ENCODE measurements at places on chromosomes 5 and 9.
A peak's percentile ranks its signal among the peaks of the same experiment; 100 is the strongest.

GRCh38 chr9:18063856-18064390 is 410.0 kb upstream of the ADAMTSL1 start:
- no peak for DNase-seq

GRCh38 chr9:91972711-91973110 is 22.7 kb upstream of the ROR2 start:
- no peak for DNase-seq

GRCh38 chr9:121404906-121405305 is 34.9 kb upstream of the STOM start:
- DNase-seq = no peak

DNA sequence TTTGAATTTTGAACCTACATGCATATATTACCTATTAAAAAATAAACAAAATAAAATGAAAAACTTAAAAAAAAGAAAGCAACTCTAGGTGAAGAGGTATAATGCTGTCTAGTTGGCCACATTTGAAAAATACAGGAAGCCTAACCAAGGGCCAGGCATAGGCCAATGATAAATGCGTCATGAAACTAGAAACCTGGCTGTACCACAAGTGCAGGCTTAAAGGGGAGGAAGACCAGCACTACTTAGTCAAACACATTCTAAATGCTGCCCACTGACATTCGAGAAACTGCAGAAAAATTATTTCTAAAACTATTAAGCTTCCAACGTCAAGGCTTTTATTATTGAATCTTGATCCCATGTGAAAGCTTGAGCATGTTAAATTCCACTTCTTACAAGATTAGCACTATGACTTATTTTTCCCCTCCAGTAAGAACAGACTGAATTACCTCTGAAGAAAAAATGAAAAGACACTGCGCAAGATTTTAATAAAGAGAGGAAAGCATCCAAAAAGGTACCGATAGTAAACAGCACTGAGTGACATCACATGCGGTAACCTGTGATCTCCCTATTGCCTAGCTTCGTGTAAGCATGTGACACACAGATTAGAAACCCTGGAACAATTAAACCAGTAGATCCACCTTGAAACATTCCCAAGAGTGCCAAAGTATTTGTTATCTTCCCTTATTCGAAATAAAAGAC is 16.2 kb downstream of the CDC14B start:
- peak; percentile 38 for DNase-seq

DNA sequence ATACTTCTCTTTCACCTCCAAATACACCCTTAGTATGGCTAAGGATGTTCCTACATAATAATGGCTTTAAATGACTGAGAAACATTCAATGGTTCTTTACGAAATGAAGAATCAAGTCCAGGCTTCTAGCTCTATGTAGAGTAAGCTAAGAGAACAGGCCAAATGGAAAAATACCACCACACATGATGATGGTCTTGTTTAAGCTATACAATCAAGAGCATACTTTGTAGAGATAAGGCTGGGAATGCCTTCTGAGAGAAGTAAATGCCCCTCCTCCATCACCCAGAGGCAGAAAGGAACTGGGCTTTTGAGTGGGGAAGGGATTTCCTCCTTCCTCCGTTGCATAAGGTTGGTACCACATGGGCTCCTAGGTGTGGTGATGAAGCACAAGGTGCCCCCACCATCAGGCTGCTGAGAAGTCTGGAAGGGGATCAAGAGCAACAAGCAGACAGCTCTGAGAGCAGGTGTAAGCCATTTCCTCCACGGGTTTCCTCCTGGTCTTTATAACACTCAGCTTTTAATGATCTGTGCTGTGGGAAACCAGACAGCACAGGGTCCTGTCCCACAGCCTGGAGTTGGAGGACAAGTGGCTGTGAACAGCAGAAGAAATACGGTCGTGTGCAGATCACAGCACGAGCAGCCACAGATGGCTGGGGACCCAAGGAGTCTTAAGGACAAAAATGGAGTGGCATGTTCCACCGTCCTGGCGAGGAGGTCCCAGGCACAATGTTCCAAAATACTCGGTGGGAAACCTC is 396.9 kb downstream of the CTNND2 start:
- DNase-seq = no peak

DNA sequence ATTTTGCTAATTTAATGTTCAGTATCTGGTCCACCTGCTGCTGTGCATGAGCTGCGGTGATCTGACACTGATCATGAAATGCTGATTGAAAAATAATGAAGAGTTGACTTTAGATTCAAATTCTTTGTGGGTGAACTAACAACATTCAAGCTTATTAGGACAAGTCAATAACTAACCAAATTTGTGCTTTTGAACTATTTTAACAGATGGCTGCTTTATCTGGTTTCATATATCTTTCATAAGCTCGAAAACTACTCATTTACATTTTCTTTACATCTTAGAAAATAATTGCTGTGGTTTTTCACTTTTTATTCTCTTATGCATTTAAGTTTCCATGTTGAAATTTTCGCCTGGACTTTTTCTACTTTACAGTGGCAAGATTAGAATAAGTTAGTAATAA is 274.8 kb upstream of the CCNG1 start:
- DNase-seq = no peak

GRCh38 chr5:97107318-97107717 is 35.1 kb downstream of the LIX1 start:
- DNase-seq = no peak

GRCh38 chr9:132239999-132240840 is 78.4 kb downstream of the NTNG2 start:
- DNase-seq = no peak

DNA sequence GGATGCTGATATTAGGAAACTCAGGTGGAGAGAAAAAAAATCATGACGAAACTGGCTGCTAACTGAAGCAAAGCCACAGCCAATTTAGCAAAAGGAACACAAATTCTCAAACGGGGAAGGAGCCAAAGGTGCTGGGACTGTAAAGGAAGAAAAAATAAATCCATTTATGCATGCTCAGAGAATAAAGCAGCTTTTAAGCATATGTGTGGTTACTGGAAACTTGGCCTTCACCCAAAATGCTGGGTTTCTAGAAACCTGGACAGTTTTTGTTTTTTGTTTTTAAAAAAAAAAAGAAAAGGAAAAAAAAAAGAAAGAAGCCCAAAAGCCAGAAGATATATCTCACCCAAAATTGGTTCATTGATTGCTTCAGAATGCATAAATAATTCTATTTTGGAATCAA is 8.0 kb downstream of the WHRN start:
- no peak for DNase-seq

DNA sequence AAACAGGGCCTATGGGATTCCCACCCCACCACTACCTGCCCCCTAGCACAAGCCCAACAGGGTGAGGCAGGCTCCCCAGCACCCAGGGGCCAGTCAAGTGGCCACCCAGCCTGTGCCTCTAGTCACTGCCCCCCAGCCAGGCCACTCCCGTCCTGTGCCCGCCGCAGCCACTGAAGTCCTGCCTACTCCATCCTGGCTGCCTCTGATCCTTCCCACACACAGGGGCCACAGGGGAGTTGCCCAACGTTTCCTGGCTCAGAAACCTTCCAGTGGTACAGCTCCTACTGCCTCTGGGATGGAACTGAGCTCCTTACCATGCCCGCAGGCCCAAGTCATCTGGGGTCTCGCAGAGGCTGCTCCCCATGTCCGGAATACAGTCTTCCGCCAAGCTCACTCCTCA is 70.2 kb upstream of the STXBP1 start:
- DNase-seq = no peak

GRCh38 chr5:128343168-128343567 is 194.9 kb downstream of the FBN2 start:
- DNase-seq = no peak

DNA sequence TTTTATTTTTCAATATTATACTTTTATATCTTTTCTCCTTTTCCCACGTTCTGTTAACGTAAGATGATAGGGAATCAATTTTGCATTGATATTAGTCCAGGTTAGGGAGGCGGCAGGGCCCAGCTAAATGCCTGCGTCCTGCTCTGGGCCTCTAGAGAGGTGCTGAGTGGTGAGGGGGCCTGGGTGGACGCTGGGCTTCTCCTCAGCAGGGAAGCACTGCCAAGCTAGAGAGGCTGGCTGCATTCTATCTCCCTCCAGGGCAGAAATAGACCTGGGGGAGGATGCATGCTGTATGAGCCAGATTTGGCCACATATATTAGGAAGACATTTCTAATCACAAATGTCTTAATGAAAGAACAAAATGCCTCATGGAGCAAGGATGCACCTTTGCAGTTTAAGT is 43.6 kb upstream of the NKX2-5 start:
- no peak for DNase-seq
